Umbilical cord (tissue), 2 donors: ENCODE measurements at places on chromosomes 3 and 15. TPM values are rescaled to one million over a fixed set of nuclear protein-coding genes. Genes with fewer than 3 reads are reported as not detected.

DNA sequence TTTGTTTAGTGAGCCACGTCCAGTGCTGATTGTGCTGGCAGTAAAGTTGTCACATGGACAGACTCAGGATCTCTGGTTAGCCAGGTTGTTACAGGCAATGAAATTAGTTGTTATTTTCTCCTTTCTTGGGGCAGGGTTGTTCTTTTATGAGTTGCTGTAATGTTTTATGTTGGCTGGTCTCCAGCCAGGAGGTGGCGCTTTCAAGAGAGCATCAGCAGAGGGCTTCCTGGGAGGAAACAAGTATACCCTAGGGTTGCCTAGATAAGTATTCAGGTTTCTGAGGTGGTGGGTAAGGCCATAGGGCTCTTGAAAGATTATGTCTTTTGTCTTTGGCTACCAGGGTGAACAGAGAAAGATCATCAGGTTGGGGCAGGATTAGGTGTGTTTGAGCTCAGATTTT lies 14.5 kb upstream of the CFAP20DC start:
- no peak for DNase-seq

GRCh38 chr15:41018534-41018933 lies 65.3 kb downstream of the CHAC1 start:
- DNase-seq: peak; percentile 55

- no peak for DNase-seq
These were observed 124.9 kb downstream of the PTPRG start for GRCh38 chr3:61686228-61686648.

DNA sequence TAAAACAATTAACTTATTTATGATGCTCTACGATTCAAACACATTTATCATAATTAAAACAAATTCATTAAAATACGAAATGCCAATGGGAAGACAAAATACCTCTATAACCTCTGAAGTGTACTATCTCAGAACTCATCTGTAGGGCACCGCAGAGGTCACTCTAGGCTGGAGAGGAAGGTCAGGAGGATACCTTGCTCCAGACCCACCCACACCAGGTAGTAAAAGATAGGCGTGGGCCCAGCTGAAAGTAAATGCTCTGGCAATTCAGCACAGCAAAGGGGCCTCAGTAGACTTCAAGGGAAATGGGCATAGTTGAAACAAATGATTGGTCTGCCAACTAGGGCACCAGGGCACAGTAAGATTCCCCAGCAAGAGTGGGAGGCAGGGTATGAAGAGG lies 26.0 kb upstream of the SPPL2A start:
- DNase-seq: no peak

DNA sequence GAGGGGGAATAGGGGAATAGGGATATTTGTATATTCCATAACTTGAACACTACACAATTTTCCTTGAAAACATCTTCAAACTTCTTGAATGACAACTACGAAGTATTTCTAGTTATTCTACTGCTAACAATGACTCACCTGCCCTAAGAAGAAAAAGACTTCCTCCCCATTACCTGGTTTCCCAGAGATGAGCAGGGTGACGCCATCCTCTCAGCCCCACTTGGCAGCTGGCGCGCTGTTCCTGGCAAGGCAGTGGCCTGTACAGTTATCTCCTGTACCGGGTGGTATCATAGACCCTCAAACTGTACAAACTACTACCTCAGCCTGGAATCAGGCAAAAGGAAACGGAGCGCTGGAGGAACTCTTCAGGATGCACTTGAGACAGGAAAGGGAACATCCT lies 10.4 kb downstream of the WDR82 start:
- no peak for DNase-seq

Gene TMCO5A
- 5.3 TPM for total RNA-seq
